Brain (organoid and tissue), 16 donors: ENCODE measurements at places on chromosomes 1 and 21.
A peak's percentile ranks its signal among the peaks of the same experiment; 100 is the strongest.

DNA sequence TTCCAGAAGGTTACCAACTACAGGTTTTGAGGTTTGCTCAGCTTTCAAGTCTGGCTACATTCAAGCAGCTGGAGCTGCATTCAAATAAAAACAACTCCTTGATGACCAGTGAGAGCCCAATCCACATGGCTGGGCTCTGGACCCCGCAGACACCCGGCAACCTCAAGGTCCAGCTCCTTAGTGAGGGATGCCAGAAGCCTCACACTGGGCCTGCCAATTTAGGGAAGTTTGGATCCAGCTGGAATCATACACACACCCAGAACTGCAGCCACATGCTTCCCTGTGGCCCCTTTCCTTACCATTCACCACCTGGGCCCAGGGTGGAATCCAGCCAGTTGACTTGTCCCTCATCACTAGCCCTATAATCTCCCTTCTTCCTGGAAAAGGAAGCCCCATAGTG lies 123.7 kb downstream of the UBE2U start:
- DNase-seq, result no peak

DNA sequence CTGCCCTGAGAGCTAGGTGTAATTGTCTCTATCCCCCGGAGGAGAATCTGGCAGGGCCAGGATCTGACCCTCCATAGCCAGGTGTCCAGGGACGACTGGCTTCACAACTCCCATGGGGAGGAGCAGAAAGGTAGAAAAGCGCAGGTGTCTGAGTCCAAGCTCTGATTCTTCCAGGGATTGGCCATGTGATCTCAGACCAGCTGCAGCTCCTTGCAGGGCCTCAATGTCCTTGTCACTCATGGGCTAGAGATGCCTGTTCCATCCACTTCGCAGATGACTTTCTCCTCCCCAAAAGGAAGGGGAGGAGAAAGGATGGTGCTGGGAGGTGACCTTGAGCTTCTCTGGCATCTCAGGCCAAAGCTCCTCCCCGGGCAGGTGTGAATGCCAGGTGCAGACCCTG lies 22.7 kb downstream of the HSPG2 start:
- DNase-seq, result no peak

DNA sequence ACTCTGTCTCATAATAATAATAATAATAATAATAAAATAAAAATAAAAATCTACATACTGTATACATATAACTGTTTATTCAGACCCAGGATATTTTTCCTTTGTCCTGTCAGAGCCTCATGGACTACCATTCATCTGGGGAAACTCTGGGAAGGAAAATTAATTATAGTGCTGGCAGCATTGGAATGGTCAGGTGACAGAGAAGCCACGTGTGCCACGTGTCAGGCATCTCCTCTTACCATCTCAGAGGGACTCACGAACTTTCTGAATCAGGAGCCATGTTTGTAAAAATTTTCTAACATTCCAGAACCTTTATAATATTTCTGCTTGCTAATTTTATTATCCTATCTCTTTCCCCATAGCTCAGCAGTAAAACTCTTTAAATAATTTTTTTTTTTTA lies 97.8 kb upstream of the HNRNPU start:
- no peak for DNase-seq

GRCh38 chr1:112666946-112667345 lies 7.5 kb upstream of the MOV10 start:
- DNase-seq, result no peak

GRCh38 chr1:190377294-190377693 lies 100.4 kb downstream of the BRINP3 start:
- DNase-seq, result no peak

DNA sequence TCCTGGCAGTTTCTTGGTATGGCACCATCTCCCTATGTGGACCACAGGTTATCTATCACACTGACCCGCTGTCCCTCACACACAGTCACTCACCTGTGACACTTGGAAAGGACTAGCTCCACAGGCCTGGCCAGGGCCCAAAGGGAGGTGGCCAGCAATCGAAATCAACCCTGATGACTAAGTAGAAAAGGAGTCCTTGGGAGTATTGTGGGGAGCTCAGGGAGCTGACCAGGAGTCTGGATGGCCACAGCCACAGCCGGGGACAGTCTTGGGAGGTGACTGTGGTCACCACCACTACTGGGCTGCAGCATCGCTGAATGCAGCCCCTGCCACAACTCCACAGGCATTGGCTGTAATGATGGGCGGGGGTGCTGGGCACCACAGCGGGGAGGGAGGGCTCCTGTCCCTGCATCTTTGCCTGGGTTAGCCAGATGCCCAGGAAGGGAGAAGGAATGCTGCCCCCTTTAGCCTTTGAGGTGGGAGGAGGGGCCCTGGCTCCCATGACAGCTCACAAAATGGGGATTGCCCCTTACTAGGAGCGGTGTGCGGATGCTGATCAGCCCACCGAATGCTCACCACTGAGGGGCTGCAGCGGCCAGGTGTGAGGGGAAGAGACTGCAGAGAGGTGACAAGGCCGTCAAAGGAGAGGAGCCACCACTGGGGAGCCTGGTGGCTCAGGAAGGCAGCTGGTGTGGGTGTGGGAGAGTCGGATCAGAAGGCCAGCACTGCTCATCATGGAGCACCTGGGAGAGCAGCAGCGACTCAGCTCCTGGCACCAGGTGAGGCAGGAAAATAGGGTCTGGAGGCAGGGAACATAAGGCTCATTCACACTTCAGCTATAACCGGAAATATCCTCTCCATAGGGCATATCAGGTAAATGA lies 61.3 kb downstream of the H3-3A start:
- DNase-seq, result no peak

- DNase-seq, result no peak
These were observed 326.0 kb upstream of the RUNX1 start for GRCh38 chr21:35375115-35375514.

DNA sequence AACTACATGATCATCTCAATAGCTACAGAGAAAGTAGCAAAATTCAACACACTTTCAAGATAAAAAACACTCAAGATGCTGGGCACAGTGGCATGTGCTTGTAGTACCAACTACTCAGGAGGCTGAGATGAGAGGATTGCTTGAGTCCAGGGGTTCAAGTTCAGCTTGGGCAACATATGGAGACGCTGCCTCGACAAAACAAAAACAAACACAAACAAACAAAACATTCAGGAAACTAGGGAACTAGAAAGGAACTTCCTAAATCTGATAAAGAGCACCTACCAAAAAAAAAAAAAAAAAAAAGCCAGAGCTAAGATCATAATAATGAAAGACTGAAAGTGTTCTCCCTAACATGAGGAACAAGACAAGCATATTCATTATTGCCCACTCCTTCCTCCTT lies 22.8 kb upstream of the RNF186 start:
- no peak for DNase-seq

DNA sequence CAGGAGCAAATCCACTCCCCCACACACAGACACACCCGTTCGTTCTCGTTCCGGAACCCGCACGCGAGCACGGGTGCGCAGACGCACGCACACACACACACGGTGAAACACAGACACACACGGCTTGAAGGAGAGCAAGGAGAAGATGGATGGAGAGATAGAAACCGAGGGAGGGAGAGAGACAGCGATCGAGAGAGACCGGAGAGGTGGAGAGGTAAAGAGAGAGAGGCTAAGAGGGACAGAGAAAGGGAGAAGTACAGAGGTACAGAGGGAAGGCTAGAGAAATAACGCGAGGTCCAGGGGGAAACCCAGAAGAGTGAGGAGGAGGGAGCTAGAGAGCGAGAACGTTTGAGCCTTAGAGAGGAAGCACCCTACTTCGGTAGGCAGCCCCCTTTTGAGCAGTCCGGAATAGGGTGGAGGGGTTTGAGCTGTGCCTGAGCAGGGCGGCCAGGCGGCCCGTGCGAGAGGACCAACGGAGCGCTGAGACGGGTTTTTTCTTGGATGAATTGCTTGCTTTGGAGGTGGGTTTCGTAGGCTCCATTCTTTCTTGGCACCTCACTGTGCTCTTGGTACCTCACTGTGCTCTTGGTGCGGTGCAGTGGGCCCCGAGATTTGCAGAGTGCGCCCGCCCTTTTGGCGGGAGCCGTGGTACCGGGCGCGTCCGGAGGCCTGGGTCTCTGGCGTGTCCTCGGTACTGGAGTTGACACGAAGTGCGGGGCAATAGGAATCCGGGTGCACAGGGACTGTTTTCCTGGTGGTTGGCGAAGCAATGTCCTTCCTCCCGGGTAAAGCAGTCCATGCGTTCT lies 88.4 kb upstream of the RHOU start:
- DNase-seq, result peak; percentile 56

DNA sequence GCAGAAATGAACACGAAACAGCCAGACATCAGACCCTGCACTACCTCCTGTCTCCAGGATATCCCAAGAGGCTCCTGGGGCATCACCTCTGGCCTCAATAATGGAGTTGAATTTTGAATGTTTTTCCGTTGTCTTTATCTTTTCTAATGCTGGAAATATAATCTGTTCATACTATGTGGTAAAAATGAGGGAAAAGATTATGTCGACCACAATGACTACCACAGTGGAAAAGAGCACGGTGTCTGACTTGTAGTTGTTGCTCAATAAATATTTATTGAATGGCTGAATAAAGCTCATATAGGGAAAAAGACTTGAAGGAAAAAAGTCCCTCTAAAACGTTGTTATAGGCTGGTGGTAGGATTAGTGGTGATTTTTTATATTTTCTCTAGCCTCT lies 44.6 kb upstream of the ROR1 start:
- no peak for DNase-seq

GRCh38 chr1:195195423-195196057 lies 1412.7 kb downstream of the KCNT2 start:
- no peak for DNase-seq

GRCh38 chr1:79976287-79976686 lies 969.8 kb upstream of the ADGRL4 start:
- DNase-seq, result no peak

GRCh38 chr1:42386051-42386450 lies 5.5 kb downstream of the RIMKLA start:
- DNase-seq, result no peak

DNA sequence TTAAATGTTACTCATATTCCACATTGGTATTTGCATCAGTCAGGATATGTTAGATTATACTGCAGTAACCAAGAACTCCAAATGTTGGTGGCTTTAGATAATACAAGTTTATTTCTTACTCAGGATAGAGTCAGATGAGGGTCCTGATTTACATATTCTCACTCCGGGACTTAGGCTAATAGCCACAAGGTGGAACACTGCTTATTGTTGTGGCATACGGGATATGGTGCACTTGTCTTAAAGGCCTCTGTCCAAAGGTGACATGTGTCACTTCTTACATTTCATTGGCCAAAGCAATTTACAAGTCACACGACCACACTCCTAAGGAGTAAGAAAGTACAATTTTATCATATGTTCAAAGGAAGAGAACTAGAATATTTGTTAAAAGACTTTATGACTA lies 28.5 kb upstream of the ACADM start:
- DNase-seq, result no peak

DNA sequence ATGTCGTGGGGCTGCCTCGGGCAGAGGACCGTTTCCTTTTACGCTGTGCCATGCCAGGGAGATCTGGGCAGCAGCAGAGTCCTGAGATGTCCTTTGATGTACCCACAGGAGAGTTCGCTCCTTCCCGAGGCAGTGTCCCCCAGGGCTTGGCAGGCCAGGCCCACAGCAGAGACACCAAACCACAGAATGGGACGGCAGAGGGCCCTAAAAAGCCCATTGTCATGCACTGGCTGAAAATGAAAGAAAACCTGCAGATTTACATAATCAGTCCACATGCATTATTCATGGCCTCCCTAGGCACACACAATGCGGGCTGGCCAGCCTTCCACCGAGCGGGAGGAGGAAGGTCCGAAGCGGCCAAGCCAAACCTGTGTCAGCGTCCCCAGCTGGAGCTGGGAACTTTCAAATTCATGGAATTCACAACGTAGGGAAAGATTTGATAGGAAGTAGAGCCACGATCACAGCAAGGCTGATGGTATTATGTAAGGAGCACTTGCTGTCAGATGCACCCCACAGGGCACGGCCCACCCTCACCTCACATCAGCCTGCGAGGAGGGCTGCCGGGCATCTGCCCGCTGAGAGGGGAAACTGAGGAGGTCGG lies 25.3 kb upstream of the EFHD2 start:
- DNase-seq, result peak; percentile 92

- no peak for DNase-seq
These were observed 28.0 kb upstream of the RERE start for GRCh38 chr1:8845104-8846097.

DNA sequence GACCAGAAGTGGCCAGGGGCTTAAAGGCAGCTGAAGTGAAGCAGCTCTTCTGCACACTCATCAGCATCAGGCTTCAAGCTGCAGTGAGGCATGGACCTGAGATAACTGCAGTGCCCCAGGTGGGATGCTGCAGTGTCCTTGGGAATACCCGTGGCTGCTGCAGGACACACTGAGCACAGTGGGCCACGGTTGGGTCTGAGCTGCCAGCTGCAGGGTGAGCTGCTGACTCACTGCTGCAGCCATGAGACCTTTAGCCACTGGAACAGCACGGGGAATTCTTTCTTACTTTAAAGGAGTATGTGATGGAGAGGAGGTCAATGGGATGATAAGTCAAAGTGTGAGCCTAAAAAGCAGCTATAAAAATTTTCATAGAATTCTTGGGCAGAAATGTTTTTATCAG lies 102.1 kb downstream of the XCL2 start:
- no peak for DNase-seq

DNA sequence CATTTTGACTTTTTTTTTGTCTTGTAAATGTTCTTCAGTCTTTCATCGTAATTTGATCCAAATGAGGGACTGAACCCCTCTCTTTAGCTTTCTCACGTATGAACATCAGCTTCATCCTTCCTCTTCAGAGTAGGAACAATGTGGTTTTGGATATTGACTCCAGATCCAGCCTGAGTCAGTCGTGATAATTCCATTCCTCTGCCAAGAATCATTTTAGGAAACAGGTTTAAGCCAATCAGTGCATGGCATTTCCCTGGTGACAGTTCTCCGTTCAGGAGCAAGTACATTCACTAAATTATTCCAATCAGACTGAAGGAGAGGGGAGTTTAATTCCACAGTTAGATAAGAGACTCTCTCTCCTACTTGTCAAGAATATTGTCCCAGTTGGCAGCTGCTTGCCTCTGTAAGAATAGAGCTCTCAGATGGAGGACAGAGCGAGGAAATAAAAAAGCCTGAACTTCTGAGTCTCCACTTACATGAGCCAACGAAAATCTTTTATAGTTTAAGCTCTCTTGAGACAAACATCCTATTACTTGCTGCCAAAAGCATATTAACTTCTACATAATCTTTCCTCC lies 18.6 kb downstream of the RHOU start:
- DNase-seq, result peak; percentile 86

GRCh38 chr1:94727846-94728715 lies 92.1 kb upstream of the SLC44A3 start:
- no peak for DNase-seq

DNA sequence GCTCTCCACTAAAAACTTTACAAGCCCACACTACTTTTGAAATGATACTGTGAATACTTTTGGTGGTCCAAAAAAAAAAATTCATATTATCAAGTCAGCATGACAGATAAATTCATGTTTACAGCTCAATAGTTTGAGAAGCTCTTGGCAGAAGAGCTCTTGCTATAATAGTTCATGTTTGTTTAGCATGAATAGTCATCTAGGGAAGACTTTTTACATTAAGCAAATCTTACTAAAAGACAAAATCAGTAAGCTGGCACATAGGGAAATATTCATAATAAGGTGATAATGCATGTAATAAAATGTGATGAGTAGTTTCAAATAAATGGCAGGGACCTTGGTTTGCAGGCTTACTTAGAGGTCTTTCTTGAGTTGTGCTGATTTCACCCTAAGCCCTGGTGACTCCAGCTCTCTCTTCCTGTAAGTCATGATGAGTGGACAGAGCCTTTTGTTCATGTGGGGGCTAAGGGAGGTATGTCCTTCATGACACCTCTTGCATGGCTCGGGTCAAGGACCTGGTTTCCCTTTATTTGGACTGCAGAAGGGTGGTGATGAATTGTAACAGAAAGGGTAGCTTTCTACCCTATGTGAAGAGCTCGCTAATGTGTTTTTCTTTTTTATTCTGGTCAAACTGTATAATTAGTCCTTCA lies 166.7 kb downstream of the GABPA start:
- DNase-seq, result no peak

GRCh38 chr1:150226486-150226885 lies 9.4 kb downstream of the ANP32E start:
- no peak for DNase-seq
